Renal cortex interstitium (tissue), 15 donors: ENCODE measurements at places on chromosomes 6 and 20. TPM values are rescaled to one million over a fixed set of nuclear protein-coding genes. Genes with fewer than 3 reads are reported as not detected.

Gene EPHA7
- 46.5 TPM for polyA plus RNA-seq

- DNase-seq = no peak
Measured at GRCh38 chr20:297925-298775, 780 bp downstream of the ZCCHC3 start.

DNA sequence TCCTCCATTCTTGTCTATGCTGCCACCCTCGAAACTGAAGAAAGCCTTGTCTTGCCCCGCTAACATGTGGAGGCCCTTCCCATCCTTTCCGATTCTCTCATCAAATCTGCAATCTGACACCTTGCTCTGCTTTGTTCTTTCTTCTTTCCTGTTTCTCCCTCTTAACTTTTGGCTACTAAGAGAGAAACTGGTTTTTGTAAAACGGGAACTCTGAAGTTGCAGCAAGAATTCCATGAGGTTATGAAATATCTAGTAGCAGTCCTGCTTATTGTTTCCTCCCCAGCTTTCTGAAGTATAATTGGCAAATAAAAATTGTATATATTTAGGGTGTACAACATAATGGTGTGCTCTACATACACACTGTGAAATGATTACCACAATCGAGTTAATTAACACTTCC is 80.2 kb downstream of the MAP7 start:
- DNase-seq = no peak

Gene OXT
- 0.64 TPM for polyA plus RNA-seq

Gene FAM162B
- 8.2 TPM for polyA plus RNA-seq

DNA sequence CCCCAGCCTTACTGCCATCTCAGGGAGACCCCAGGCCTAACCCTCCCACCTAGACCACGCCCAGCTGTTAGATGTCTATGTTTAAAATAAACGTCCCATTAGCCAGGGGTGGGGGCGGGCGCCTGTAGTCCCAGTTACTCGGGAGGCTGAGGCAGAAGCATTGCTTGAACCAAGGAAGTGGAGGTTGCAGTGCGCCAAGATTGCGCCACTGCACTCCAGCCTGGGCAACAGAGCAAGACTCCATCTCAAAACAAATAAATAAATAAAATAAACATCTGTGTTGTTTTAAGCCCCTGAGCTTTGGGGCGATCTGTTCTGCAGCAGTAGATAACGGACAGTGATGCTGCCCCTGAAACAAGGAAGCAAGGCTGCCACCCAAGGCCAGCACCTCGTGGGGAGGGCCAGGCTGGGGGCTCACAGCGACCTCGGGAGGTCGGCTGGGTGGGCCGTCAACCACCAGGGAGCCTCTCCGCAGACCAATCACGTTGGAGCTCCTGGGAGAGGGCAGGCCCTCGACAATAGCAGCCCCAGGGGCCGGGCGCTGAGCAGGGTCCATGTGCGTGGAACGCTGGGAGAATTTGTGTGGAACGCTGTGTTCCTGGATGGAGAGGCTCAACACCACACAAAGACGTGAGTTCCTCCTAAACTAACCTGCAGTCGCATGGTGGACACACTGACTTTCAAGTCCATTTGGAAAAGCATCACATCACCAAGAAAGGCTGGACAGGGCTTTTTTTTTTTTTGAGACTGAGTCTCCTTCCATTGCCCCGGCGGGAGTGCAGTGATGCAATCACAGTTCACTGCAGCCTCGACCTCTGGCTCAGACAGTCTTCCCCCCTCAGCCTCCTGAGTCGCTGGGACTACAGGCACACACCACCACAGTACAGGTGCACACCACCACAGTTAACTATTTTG is 1.0 kb upstream of the HELZ2 start:
- DNase-seq = no peak

- DNase-seq = no peak
Measured at GRCh38 chr20:38579219-38579910, 1.6 kb upstream of the ADIG start.
